HepG2 (cell line): ENCODE measurements at places on chromosomes 7 and 10. TPM values are rescaled to one million over a fixed set of nuclear protein-coding genes. Genes with fewer than 3 reads are reported as not detected.

GRCh38 chr7:28151965-28152364 lies 28.6 kb downstream of the JAZF1 start:
- H3K27ac ChIP-seq, result no peak overlapping the region
- no peaks in the 10 kb centered on the region for H3K4me1 ChIP-seq
- no peaks in the 10 kb centered on the region for H3K36me3 ChIP-seq
- H3K27me3 ChIP-seq, result no peaks in the 10 kb centered on the region; the same call in 1 of the 2 replicates
- no peak for DNase-seq

CALD1 gene
- 61.2 and 112 TPM in 2 replicates for total RNA-seq

SHTN1 gene
- 15.6 and 18.5 TPM in 2 replicates for total RNA-seq

GRCh38 chr10:11442001-11442773 lies 169.3 kb downstream of the USP6NL start:
- peaks cover 64% of the 10 kb centered on the region for H3K27me3 ChIP-seq
- no peaks in the 10 kb centered on the region for H3K36me3 ChIP-seq
- no peak for DNase-seq
- H3K27ac ChIP-seq, result no peak overlapping the region

CLCN1 gene
- not detected in 2 replicates for total RNA-seq

- H3K27ac ChIP-seq, result no peak overlapping the region
- no peaks in the 10 kb centered on the region for H3K36me3 ChIP-seq
- no peak overlapping the region for H3K4me3 ChIP-seq
- H3K4me1 ChIP-seq, result peaks cover 42% of the 10 kb centered on the region
Measured at GRCh38 chr10:71770255-71770654, 3.1 kb downstream of the VSIR start.
